Foreskin keratinocyte (primary cell): ENCODE measurements at places on chromosomes 3 and 15. TPM values are rescaled to one million over a fixed set of nuclear protein-coding genes. Genes with fewer than 3 reads are reported as not detected.

DNA sequence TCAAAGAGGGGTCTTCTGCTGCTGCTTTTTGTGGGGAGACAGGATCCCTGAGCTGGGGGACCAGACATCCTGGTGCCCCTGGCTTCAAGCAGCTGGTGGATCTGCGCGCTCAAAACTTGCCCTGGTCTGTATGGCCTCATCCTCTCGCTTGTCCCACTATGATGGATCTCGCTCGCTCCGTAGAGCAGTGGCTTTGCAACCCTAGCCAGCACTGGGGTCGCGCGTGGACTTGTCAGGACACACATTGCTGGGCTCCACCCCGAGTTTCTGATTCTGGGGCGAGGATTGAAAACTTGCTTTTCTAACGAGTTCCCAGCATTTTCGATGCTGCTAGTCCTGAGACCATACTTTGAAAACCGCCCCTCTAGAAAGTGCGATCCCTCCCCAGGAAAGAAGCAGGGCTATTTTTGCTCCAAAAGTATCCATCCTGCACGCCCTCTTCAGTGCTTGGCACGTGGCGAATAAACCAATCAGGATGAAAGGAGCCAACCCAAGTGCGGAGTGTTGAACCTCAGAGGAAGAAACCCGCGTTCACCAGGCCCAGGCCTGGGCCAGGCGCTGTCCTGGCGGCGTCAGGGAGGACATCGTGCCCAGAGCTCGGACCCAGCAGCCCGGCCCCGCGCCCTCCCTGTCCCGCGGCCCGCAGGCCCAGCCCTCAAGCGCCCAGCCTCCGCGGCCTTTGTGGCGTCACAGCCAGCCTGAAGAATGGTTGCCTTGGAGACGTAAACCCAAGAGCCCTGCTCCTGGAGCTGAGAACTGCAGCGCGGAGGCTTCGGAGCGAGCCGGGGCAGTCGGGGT, at the start of gene CFAP100:
Gene CFAP100, plus strand, starts transcription at position 731 of the 798 bp plus-strand sequence. CDS start 1,092 bp downstream, outside the sequence.
- no peak for DNase-seq

GRCh38 chr3:143832433-143832832, 15.8 kb downstream of the SLC9A9 start:
- DNase-seq: peak; percentile 77

- DNase-seq: no peak
Observed at GRCh38 chr3:81911221-81911620, 149.8 kb upstream of the GBE1 start.

- DNase-seq: no peak
Observed at GRCh38 chr3:39052583-39052982, 767 bp downstream of the WDR48 start.

Gene ATP13A5
- not detected in 2 replicates for total RNA-seq
